ENCODE measurements at places on chromosomes 12 and 14. TPM values are rescaled to one million over a fixed set of nuclear protein-coding genes. Genes with fewer than 3 reads are reported as not detected.

Gene KLRG1
- polyA plus RNA-seq, result 0.38 TPM

Gene LRRC43
- polyA plus RNA-seq, result 1.6 TPM

Gene PLCZ1
- polyA plus RNA-seq, result not detected

Gene TECPR2
- 3.3 TPM for polyA plus RNA-seq

Gene ZNF641
- polyA plus RNA-seq, result 9.2 TPM

Gene CMA1
- not detected for polyA plus RNA-seq

Gene SOAT2
- 0.54 TPM for polyA plus RNA-seq

Gene TMCC3
- 1.0 TPM for polyA plus RNA-seq

GRCh38 chr12:124279846-124280360, 15.0 kb upstream of the RFLNA start:
- no peak overlapping the region for H3K4me3 ChIP-seq
- DNase-seq, result no peak
- H3K27me3 ChIP-seq, result no peaks in the 10 kb centered on the region
- no peak overlapping the region for H3K27ac ChIP-seq
- no peaks in the 10 kb centered on the region for H3K36me3 ChIP-seq
- no peaks in the 10 kb centered on the region for H3K4me1 ChIP-seq

- no peak overlapping the region for H3K4me3 ChIP-seq
- no peak for DNase-seq
- no peaks in the 10 kb centered on the region for H3K27me3 ChIP-seq
These were observed 322.4 kb upstream of the DCN start for GRCh38 chr12:91505006-91505405.

DNA sequence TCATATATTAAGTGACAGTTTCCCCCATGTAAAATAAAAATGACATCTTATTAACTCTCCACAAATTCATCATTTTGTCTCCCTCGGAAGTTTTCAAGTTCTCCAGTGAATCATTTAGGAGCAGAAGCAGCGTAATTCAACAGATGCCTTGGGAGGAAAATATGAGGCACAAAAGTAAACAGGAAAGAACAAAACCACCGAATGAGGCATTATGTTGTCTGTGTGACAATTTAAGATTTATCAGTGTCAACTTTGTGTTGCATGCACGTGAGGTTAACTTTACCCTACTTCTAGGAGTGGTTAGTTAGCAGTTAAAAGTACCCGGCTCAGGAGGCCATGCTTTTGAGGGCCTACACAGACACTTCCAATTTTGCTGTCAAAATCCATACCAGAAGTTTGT, 258.6 kb downstream of the IPO8 start:
- H3K36me3 ChIP-seq, result no peaks in the 10 kb centered on the region
- no peaks in the 10 kb centered on the region for H3K27me3 ChIP-seq
- H3K4me3 ChIP-seq, result no peak overlapping the region
- no peak for DNase-seq

DNA sequence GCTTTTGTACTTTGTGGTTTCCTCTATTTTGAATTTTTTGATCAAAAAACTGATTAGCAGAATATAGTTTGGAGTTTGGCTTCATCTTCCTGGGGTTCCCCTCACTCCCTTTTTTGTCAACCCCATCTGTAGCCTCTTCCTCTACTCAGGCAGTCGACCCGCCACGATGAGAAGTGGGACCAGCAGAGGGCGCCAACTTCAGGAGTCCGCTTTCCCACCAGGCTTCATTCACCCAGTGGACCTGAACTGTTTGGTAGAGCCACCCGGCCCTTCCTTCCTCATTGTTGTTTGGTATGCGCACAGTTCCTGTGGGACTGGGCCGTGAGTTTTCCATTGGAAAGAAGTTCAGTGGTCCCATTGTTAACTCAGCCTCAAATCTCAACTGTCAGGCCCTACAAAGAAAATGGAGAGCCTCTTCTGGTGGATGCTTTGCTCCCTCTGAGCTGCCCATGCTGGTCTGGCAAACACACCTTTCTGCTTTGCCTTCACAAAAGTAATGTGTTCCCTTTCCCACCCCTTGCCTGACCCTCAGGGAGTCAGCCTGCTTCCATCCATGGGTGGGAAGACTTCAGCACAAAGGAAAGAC, 21.7 kb downstream of the TMBIM6 start:
- no peaks in the 10 kb centered on the region for H3K27me3 ChIP-seq
- no peaks in the 10 kb centered on the region for H3K4me1 ChIP-seq
- no peak overlapping the region for H3K4me3 ChIP-seq
- H3K27ac ChIP-seq, result no peak overlapping the region
- DNase-seq, result peak; percentile 51

DNA sequence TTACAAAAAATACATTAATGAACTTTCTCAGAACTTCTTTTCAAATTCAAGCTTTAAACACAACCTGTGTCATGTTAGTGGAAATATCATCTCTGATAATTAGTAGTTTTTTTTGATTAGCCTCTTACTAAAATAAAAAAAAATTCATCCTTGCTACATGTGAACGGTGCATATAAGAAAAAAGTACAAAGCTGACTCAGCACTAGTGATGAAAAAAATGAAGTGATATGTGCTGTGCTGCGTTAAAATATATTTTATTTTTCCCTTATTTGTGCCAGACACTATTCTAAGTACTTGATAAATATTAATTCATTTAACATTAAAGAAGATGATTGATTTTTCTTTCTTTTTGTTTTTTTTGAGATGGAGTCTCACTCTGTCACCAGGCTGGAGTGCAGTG, 7.5 kb downstream of the IKBIP start:
- H3K36me3 ChIP-seq, result no peaks in the 10 kb centered on the region
- H3K4me3 ChIP-seq, result no peak overlapping the region
- no peak for DNase-seq
- H3K27me3 ChIP-seq, result no peaks in the 10 kb centered on the region

- DNase-seq, result no peak
- H3K4me1 ChIP-seq, result no peaks in the 10 kb centered on the region
- no peaks in the 10 kb centered on the region for H3K36me3 ChIP-seq
- no peaks in the 10 kb centered on the region for H3K27me3 ChIP-seq
These were observed 70.8 kb upstream of the DACT1 start for GRCh38 chr14:58566979-58567378.

GRCh38 chr12:130424858-130425697, 87.4 kb downstream of the PIWIL1 start:
- H3K4me3 ChIP-seq, result no peak overlapping the region
- H3K36me3 ChIP-seq, result no peaks in the 10 kb centered on the region
- H3K27me3 ChIP-seq, result no peaks in the 10 kb centered on the region
- no peaks in the 10 kb centered on the region for H3K4me1 ChIP-seq

- H3K36me3 ChIP-seq, result no peaks in the 10 kb centered on the region
- no peaks in the 10 kb centered on the region for H3K27me3 ChIP-seq
- no peak overlapping the region for H3K4me3 ChIP-seq
- H3K4me1 ChIP-seq, result no peaks in the 10 kb centered on the region
- H3K27ac ChIP-seq, result no peak overlapping the region
These were observed 2.1 kb downstream of the NOXRED1 start for GRCh38 chr14:77421201-77421600.

DNA sequence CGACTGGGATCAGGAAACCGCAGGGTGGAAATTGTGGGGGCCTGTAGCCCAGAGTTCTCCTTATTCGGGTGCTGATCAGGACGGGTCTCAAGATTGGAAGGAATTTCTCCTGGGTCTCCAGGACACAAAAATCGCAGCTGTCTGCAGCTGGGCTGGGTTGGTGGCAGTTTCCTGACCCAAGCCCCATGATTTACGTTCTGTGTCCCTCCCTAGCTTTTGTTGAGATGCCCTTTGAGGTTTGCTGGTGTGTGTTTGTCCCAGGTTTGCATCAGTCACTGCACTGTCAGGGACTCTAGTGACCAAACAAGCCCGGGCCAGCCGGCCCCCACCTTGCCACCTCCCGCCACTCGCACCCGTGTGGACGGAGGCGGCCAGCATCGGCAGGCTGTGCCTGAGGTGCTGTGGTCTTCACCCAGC, 89.5 kb downstream of the FBXL14 start:
- no peak overlapping the region for H3K4me3 ChIP-seq
- no peaks in the 10 kb centered on the region for H3K36me3 ChIP-seq
- H3K27me3 ChIP-seq, result no peaks in the 10 kb centered on the region
- no peaks in the 10 kb centered on the region for H3K4me1 ChIP-seq
- H3K27ac ChIP-seq, result no peak overlapping the region

GRCh38 chr12:4569261-4569660, 7.3 kb downstream of the DYRK4 start:
- DNase-seq, result no peak
- H3K27ac ChIP-seq, result no peak overlapping the region
- no peaks in the 10 kb centered on the region for H3K4me1 ChIP-seq
- no peaks in the 10 kb centered on the region for H3K36me3 ChIP-seq

DNA sequence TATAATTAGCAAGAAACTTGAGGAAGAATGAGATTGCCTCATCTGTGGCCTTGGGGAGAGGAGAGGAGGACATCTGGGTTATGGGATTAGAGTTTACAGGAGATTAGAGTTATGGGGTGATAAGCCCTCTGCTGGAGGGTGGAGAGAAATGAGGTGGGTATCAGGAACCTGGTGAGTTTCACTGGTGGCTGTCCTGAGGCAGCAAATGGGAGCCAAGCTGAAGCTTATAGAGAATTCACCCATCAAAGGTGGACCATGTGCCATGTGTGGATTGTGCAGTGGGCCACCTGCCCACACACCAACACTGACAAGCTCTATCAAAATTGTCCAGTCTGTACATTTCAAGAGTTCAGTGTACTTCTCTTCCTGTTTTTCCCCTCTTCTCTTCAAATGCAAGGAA, 135.3 kb downstream of the AEBP2 start:
- no peak overlapping the region for H3K4me3 ChIP-seq
- H3K4me1 ChIP-seq, result no peaks in the 10 kb centered on the region
- H3K36me3 ChIP-seq, result no peaks in the 10 kb centered on the region
- H3K27ac ChIP-seq, result no peak overlapping the region
- DNase-seq, result no peak
- H3K27me3 ChIP-seq, result no peaks in the 10 kb centered on the region

DNA sequence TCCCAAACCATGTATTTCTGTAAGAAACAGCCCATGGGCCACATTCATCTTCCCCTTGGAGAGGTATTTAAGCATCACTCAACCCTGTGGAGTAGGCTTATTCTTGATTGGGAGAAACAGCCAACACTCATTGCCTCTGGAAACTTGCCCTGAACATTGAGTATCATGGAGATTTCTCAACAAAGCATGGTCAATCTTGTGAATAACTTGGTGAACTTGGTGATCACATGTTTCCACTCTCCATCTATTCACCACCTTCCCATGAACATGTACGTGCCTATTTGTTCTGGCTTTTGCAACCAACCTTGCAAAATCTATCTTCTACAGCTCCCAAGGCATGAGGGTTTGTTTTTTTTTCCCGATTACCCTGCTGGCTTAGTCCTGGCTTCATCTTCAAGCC, 163.2 kb downstream of the PAH start:
- no peak overlapping the region for H3K4me3 ChIP-seq
- no peaks in the 10 kb centered on the region for H3K36me3 ChIP-seq
- H3K4me1 ChIP-seq, result no peaks in the 10 kb centered on the region
- DNase-seq, result no peak
- H3K27ac ChIP-seq, result no peak overlapping the region

- no peak overlapping the region for H3K4me3 ChIP-seq
- no peak overlapping the region for H3K27ac ChIP-seq
- H3K36me3 ChIP-seq, result no peaks in the 10 kb centered on the region
- no peaks in the 10 kb centered on the region for H3K27me3 ChIP-seq
- no peaks in the 10 kb centered on the region for H3K4me1 ChIP-seq
These were observed 160.8 kb upstream of the TMPO start for GRCh38 chr12:98354520-98355035.

Data from pancreas (tissue), 10 donors.